Stimulated activated CD8-positive, alpha-beta memory T cell treated with anti-CD3 and anti-CD28 coated beads, Interleukin-15, amount 100 ng/mL, for 4 hours (primary cell): ENCODE measurements at places on chromosomes 1 and 21.

- no peak for DNase-seq
Measured at GRCh38 chr1:30748098-30748698, 9.4 kb downstream of the LAPTM5 start.

- no peak for DNase-seq
Measured at GRCh38 chr1:162725301-162725837, 65.1 kb upstream of the HSD17B7 start.

GRCh38 chr21:33696465-33696864, 54.2 kb downstream of the ITSN1 start:
- DNase-seq, result no peak

- DNase-seq, result no peak
Measured at GRCh38 chr1:24683713-24684162, 40.6 kb downstream of the SRRM1 start.

- DNase-seq, result no peak
Measured at GRCh38 chr1:151056149-151056548, 3.3 kb downstream of the CDC42SE1 start.

DNA sequence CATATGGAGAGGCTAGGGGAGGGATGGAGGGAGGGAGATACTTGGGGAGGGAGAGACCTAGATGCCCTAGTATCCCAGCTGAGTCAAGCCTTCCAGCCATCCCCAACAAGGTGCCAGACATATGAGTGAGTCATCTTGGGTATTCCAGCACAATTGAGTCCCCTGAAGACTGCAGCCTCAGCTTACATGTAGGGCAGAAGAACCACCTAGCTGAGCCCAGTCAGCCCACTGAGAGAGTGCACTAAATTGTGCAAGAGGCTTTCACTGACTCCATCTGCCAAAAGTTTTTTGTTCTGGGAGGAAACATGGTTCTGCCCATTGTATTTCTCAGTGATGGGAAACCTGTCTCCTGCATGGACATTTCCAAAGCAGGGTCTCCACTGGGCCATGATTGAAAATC, 76.4 kb downstream of the FOXD2 start:
- no peak for DNase-seq

GRCh38 chr21:43338951-43339350, 88.0 kb downstream of the SIK1 start:
- DNase-seq, result no peak

DNA sequence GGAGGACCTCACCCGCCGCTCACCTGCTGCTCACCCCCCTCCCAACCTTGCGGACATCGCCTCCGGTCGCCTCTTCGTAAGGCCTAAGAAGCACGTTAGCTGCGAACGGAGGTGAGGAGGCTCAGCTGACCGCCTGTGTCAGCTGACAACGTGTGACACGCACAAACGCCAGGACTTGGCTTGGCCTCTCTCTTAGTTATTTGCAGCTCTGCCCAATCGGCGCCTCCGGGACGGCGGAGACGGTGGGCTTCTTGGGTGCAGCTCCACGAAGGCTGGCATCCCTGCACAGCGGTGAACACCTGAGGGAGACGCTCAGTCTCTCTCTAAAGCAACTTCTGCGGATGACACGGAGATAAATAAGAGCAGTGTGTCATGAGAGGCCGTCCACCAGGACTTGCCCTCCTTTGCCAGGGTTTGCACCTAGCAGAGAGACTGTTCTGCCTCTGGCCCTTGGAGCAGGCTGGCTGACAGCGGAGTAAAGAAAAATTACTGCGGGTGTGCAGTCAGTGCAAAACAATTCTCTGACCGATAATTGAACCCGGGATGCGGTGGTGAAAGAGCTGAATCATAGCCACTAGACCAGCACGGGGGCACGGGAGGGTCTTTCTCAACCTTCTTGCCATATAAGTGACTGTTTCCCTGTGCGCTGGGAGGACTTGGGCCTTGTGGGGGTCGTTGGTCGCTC, 318.9 kb downstream of the FAM72C start:
- no peak for DNase-seq

DNA sequence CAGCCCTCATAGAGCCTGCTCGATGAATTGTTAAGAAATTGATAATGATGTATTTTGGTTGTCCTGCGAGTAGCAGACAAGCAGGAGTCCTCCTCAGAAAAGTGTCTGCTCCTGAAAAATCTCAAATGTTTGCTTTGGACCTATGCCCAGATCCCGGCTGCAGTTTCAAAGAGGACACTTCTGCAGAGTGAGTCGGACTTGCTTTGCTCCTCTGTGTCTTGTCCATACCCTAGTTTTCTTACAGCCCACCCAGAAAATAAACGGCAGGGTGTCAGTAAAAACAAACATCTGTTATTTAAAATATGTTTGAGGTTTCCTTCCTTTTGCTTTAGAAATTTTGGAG, 2.8 kb downstream of the S100A10 start:
- no peak for DNase-seq

GRCh38 chr1:50416553-50417453, 6.4 kb downstream of the DMRTA2 start:
- no peak for DNase-seq

DNA sequence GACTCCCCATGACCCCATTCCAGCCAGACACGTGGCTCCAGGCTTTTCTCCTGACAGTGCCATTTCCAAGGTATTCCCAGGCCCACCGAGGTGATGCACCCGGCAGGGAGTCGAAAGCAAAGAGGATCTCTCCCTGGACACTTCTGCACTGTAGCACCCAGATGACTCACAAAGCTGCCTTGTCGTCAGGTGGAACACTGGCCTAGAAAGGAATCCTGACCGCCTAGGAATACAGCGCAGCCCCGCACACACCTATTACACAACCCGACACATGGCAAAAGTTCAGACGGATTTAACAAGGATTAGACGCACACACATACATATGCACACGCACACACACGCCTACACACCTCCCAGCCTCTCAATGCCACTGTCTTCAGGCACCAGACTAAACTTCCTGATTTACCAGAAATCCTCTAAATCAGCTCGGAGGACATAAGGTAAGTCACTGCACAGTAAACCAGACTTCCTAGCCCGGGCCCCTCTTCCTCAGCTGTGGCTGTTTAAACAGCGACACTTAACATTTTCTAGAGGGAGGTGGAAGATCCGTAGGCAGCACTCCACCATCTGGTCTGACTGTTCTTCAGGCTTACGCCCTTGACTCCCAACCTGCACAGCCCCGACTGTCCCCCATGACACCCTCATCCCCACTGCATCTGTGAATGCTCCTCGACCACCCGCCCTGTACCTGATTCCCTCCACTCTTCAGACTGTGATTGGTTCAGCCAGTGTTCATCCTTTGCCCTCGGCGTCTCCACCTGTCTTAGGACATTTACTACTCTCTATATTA, 12.7 kb downstream of the FAM89A start:
- DNase-seq, result no peak

DNA sequence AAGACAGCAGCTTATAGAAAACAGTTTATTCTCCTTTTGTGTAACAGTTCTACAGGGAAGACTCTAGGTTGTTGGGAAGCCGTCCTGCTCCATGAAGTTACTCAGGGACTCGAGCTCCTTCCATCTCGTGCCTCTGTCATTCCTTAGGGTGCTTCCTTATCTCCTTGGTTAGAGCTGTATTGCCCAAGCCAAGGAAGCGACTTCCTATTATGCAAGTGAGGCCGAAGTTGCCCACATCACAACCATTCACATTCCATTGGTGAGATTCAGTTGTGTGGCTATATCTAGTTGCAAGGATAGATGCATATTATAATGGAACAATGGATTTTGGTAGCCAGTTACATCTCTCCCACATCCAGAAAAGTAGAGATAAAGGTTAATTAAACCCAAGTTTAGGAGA, 9.0 kb downstream of the GSTM5 start:
- DNase-seq, result no peak
